ENCODE measurements at places on chromosomes 4 and X.

GRCh38 chr4:77493120-77493752 is 112.4 kb upstream of the CXCL13 start:
- DNase-seq = no peak

GRCh38 chrX:17242470-17242869 is 132.5 kb upstream of the NHS start:
- peak; percentile 20 for DNase-seq

DNA sequence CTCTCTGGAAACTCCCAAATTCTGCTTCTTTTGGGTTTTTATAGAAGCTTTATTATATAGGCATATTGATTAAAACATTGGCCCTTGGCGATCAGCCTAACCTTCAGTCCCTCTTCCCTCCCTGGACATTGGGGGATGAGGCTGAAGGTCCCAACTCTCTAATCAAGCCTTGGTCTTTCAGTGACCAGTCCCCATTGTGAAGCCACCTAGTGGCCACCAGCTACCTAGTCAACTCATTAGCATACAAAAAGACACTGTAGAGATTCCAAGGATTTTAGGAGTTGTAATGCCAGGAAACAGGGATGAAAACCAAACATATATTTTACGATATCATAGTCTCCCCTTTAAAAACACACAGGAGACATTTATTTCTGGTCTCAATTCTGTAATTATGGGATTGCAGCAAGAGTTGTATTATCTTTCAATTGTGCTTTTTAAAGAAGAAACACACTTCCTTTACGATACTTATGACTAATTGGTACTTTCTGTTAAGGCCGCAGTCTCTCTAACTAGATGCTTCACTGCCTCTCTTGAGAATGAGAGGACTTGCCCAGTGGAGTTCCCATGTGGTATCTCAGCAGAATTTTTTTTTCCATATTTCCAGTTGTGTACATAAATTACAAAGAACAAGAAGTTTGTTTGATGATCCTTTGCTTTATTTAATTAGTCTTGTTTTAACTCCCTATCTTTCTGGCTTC is 58.2 kb downstream of the WDR17 start:
- DNase-seq = no peak

DNA sequence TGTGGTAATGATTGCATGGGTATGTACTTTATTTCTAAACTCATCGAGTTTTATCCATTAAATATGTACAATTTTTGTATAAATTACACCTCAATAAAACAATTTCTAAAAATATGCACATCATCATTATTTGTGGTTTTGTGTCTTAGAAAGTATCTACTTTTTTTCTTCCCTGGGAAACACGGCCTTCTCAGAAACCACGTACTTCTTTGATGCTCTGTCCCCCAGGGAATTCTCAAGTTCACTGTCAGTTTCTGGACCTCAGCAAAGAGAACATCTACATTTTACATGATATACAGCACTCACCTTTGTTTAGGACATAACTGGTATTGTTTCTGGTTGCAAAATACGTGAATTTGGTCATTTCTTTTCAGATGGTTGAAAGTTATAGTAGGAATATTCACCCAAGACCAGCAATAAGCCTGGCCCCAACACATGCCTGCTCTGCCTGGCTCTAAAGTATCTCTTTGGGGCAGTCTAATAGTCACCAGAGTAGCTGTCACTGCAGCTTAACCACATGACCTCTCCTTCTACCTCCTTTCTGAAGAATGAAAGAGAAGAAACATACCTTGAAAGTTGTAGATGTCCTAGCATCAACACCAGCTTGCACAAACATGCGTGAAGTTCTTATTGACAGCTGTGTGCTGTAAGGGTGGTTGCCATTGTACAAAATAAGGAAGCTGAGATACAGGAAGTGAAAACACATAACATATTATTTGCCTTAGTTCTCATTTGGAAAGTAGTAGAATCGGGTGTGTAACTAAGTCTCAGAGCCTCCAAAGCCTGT is 48.4 kb upstream of the SPANXN4 start:
- no peak for DNase-seq

DNA sequence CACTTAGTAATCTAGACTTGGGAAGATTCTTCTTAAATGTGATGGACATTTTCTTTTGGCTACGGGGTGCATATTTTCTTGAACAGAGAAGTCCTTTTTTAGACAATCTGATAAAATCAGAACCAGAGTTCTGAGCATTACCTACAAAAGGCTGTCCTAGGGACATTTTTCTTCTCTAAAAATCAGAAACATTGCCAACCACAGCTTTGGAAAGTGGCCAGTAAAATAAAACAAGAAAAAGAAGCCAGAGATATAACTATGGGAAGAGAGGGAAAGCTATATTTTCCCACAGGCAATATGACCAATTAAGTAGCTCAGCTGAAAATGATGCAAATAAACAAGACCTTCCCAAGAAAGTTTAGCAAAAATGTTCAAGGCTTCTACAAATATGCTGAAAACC is 55.9 kb downstream of the MXRA5 start:
- no peak for DNase-seq

GRCh38 chr4:174279433-174280155 is 3.9 kb downstream of the FBXO8 start:
- no peak for DNase-seq

DNA sequence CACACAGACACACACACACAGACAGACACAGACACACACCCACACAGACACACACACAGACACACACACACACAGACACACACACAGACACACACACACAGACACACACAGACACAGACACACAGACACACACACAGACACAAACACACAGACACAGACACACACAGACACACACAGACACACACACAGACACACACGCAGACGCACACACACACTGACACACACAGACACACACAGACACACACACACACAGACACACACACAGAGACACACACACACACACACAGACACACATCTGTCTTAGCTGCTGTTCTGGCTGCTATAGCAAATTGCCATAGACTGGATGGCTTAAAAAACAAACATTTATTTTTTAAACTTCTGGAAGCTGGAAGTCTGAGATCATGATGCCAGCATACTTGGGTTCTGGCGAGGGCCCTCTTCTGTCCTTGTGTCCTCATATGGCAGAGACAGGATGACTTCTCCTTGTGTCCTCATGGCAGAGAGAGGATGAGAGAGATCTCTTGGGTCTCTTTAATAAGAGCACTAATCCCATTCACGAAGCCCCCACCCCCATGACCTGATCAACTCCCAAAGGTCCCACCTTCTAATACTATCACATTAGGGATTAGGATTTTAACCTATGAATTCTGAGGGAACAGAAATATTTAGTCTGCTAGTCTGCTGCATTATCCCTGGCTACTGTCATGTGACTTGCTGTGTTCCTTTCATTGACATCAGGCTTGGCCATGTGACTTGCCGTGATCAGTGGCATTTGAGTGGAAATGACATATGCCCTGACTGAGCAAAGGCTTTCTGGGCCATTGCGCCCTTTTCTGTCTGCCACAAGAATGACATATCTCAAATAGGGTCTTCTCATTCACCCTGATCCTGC is 32.7 kb upstream of the RASGEF1B start:
- DNase-seq = no peak

All from activated CD4-positive, alpha-beta T cell treated with anti-CD3 and anti-CD28 coated beads for 24 hours (primary cell).